ENCODE measurements at places on chromosomes 5 and 9.
A peak's percentile ranks its signal among the peaks of the same experiment; 100 is the strongest.

DNA sequence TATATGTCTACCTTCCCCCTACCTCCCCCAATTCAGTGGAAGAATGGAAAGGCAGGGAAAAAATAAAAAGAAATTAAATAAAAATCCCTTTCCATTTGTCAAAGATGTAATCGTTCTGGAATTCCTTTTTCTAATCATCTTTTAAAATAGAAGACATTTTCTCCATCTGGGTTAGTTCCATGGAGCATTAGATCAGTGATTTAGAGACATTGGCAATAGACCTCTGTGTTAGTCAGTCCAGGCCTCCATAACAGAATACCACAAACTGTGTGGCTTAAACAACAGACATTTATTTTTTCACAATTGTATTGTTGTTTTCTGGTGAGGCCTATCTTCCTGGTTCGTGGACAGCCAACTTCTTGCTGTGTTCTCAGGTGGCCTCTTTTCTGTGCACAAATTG, 516.6 kb upstream of the DAB2 start:
- H3K27ac ChIP-seq, result no peak overlapping the region
- no peak overlapping the region for H3K4me3 ChIP-seq
- no peaks in the 10 kb centered on the region for H3K36me3 ChIP-seq
- H3K4me1 ChIP-seq, result no peaks in the 10 kb centered on the region
- H3K27me3 ChIP-seq, result peaks cover 7% of the 10 kb centered on the region

DNA sequence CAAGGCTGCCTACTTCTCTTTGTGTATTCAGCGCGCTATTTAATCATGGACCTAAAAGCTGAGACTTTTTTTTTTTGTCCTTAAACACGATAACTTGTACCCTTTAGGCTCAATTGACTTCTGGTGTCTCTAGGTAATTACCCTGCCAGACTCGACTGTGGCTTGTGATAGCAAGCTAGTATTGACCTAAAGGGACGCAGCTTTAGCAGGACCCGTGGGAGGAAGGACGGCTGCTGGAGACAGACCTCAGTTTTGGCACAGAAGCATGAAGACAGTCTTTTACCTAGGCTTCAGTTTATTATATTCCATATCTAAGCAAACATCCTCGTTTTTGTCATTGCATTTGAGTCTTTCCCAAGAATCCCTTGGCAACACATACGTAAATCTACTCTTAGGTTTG, 115.3 kb downstream of the SMC2 start:
- H3K4me1 ChIP-seq, result no peaks in the 10 kb centered on the region
- H3K36me3 ChIP-seq, result no peaks in the 10 kb centered on the region
- H3K4me3 ChIP-seq, result no peak overlapping the region
- H3K27me3 ChIP-seq, result no peaks in the 10 kb centered on the region
- DNase-seq, result no peak

DNA sequence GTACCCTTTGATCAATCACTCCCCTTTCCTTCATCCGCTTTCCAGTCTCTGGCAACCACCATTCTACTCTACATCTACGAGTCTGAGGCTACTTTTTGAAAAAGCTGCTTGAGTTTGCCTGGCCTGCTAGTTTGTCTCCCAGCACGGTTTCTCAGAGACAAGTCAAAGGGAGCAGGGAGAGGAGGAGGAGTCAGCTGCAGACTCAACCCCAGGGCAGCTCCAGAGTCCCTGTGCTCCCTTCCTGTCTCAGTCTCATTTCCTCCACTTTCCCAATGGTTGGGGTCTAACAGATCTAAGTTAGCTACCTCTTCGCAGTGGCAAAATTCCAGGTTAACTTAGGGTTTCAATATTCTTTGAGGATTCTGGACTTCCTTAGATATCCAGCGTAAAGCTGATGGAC, 80.0 kb upstream of the PCA3 start:
- H3K27me3 ChIP-seq, result peaks cover 2% of the 10 kb centered on the region
- no peak overlapping the region for H3K27ac ChIP-seq
- H3K36me3 ChIP-seq, result no peaks in the 10 kb centered on the region
- H3K4me3 ChIP-seq, result no peak overlapping the region

GRCh38 chr5:82388181-82388580, 110.0 kb upstream of the RPS23 start:
- H3K27ac ChIP-seq, result no peak overlapping the region
- H3K27me3 ChIP-seq, result peaks cover 6% of the 10 kb centered on the region
- H3K4me1 ChIP-seq, result peaks cover 9% of the 10 kb centered on the region
- no peaks in the 10 kb centered on the region for H3K36me3 ChIP-seq
- no peak for DNase-seq

DNA sequence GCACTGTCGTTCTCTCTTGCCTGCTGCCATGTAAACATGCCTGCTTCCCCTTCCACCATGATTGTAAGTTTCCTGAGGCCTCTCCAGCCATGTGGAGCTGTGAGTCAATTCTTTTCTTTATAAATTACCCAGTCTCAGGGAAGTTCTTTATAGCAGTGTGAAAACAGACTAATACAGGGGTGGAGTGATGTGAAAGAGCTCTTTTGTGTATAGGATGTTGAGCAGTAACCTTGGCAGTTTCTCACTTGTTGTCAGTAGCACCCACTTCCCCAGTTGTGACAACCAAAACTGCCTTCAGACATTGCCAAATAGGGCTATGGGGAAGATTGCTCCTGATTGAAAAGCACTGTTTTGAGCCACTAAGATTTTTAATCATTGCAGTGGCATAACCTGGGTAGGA, 552.2 kb upstream of the ZNF462 start:
- H3K36me3 ChIP-seq, result no peaks in the 10 kb centered on the region
- peaks cover 2% of the 10 kb centered on the region for H3K4me1 ChIP-seq
- no peak for DNase-seq
- no peak overlapping the region for H3K4me3 ChIP-seq
- no peaks in the 10 kb centered on the region for H3K27me3 ChIP-seq

DNA sequence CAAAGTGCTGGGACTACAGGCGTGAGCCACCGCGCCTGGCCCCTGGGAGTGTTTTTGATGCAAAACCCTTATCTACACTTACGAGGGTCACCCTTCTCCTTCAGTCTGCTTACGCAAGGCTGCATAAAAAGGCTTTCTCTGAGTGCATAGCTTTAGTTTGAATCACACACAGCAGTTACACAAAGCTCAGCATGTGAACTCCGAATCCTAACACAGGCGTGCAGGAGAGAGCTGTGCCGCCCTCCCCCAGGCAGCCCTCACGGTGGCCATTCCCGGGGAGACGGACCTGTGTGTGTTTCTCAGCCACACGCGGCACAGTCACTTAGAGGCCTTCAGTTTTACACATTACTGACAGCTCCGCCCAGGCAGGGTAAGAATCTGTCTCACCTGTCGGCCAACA, 26.7 kb downstream of the EXD3 start:
- H3K36me3 ChIP-seq, result no peaks in the 10 kb centered on the region
- H3K27me3 ChIP-seq, result no peaks in the 10 kb centered on the region
- no peaks in the 10 kb centered on the region for H3K4me1 ChIP-seq
- DNase-seq, result no peak
- no peak overlapping the region for H3K27ac ChIP-seq
- no peak overlapping the region for H3K4me3 ChIP-seq

DNA sequence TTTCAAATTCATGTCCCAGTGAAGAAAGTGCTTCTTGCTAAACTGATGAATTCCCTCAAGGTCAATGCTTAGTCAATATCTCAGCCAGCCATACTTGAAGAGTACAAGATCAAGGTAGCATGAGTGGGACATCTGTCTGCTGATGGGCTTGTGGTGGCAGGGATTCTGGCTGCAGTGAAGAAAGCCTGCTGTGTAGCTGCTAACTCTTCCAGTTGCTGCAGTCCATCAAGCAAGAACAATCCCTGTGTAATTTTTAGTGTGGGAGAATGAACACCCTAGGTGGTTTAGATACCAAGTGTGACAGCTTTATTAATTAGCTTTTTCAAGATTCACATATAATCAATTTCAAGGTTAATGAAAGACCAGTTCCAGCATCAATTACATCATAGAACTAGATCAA, 443.9 kb downstream of the TAF11L14 start:
- no peak for DNase-seq
- H3K36me3 ChIP-seq, result no peaks in the 10 kb centered on the region
- H3K27ac ChIP-seq, result no peak overlapping the region
- H3K27me3 ChIP-seq, result no peaks in the 10 kb centered on the region
- no peak overlapping the region for H3K4me3 ChIP-seq
- no peaks in the 10 kb centered on the region for H3K4me1 ChIP-seq

GRCh38 chr5:179607160-179607931, 16.1 kb downstream of the HNRNPH1 start:
- H3K27ac ChIP-seq, result peak overlapping the region; percentile 87
- DNase-seq, result no peak
- H3K36me3 ChIP-seq, result peaks cover 61% of the 10 kb centered on the region
- no peak overlapping the region for H3K4me3 ChIP-seq
- H3K27me3 ChIP-seq, result no peaks in the 10 kb centered on the region

DNA sequence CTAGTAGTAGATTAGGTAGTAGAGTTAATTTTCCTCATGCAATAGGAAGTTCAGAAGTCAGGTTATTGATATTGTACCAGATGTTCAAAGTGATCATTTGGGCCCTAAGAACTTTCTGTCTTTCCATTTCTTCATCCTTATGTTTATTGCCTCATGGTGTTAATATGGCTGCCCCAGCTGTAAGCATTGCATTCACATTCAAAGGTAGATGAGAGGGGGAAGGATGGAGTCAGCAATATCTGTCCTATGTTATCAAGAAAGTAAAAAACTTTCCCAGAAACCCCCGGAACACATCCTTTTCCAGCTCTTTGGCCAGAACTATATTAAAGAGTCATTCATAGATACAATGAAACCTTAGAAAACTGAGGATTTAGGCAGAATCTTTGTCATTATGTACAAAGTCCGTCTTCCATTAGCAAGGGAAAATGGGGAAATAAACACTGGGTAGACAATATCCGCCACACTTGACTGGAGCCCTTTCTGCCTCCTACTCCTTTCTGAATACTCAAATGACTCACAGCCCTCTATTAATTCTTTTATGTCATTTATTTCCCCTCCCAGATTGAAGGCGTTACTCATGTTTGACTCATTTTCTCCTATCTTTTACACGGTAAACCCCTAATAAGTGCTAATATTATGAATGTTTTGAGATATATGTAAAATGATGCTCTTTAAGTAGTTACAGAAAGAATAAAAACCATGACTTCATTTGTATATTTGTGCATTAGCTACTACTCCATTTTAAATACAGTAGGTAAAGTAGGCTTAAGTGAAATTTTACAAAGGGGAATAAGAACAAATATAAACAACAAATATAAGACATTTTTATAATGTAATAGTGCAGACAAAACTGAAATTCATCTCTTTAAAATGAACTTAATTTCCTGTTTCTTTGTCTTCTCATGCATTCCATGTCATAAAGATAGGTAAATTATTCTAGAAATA, 127.6 kb downstream of the SLF1 start:
- H3K27ac ChIP-seq, result no peak overlapping the region
- no peak for DNase-seq
- H3K36me3 ChIP-seq, result no peaks in the 10 kb centered on the region
- peaks cover 7% of the 10 kb centered on the region for H3K4me1 ChIP-seq

DNA sequence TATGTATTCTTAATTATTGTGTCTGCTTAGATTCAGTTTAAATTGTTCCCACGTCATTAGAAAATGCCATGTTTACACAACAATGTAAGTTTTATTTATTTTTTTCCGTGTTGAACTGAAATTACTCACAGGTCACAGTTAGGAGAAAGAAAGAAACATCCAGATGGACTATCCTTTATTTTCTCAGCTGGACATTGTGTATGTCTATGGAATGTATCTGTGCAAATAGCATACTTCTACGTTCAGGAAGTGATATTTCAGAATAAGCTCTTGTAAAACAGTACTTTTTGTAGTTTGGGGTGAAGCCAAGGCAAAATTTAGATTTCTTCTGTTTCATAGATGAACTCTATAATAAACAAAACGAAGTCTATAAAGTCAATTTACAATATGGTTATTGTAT, 249.0 kb upstream of the ZNF608 start:
- H3K4me1 ChIP-seq, result no peaks in the 10 kb centered on the region
- H3K4me3 ChIP-seq, result no peak overlapping the region
- H3K36me3 ChIP-seq, result no peaks in the 10 kb centered on the region
- H3K27me3 ChIP-seq, result no peaks in the 10 kb centered on the region

DNA sequence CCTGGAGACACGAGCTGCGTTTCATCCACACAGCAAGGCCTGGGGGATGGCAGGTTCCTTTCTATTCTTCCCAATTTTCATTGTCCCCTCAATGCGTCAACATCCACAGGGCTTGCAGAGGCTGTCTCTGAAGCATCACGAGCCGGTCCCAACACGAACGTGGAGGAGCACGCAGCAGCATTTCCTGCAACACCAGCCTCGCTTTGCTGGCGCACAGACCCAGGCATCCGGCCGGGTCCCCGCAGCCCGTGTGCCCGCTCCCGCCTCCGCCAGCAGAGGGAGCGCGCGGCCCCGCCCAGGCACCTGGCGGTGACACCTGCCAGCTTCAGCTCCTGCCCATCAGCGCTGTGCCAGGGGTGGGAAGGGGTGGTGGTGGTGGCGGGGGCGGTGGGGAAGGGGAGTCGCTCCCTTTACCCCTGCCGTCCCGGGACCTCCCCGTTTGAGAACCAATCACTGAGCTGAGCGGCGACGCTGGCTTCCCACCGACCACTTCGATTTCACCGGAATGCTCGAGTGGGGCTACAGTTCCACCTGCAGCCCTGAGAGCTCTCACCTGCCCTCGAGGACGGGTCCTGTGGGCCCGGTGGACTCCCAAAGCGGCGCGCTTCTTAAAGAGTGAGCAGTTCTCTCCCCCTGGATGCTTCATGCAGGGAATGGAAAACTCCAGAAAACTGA, 464.5 kb downstream of the ICE1 start:
- no peak overlapping the region for H3K4me3 ChIP-seq
- DNase-seq, result peak; percentile 63
- no peak overlapping the region for H3K27ac ChIP-seq
- no peaks in the 10 kb centered on the region for H3K36me3 ChIP-seq

DNA sequence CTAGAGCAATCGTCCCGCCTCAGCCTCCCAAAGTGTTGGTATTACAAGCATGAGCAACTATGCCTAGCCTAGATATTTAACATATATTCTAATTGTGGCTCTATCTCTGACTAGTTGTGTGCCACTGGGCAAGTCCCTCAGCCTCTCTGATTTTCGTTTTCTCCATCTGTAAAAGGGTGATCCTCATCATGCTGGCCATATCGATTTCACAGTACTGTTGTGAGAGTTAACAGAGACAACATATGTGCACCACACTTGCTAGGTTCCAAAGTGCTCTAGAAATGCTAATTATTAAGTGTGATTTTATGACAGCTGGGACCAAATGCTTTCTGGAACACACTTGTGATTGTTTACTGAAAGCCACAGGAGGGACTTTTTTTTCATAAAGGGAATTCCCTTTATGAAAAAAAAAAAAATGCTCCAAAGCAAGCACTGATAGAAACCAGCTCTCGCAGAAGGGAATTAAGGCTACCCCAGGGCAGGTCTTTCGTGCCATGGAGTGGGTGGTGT, 78.5 kb upstream of the EPB41L4B start:
- H3K4me1 ChIP-seq, result peaks cover 5% of the 10 kb centered on the region
- peaks cover 12% of the 10 kb centered on the region for H3K27me3 ChIP-seq
- no peak overlapping the region for H3K27ac ChIP-seq
- DNase-seq, result no peak
- no peak overlapping the region for H3K4me3 ChIP-seq

DNA sequence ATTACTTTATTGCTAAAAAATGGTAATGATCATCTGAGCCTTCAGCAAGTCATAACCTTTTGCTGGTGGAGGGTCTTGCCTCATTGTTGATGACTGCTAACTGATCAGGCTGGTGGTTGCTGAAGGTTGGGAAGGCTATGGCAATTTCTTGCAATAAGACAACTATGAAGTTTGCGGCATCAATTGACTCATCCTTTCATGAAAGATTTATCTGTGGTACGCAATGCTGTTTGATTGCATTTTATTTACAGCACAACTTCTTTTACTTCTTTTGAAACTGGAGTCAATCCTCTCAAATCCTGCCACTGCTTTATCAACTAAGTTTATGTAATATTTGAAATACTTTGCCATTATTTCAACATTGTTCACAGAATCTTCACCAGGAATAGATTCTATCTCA, 58.3 kb upstream of the ACO1 start:
- no peak overlapping the region for H3K4me3 ChIP-seq
- H3K36me3 ChIP-seq, result no peaks in the 10 kb centered on the region
- H3K27me3 ChIP-seq, result peaks cover 3% of the 10 kb centered on the region
- H3K4me1 ChIP-seq, result no peaks in the 10 kb centered on the region
